ENCODE measurements at places on chromosomes 5 and 9. TPM values are rescaled to one million over a fixed set of nuclear protein-coding genes. Genes with fewer than 3 reads are reported as not detected.

DNA sequence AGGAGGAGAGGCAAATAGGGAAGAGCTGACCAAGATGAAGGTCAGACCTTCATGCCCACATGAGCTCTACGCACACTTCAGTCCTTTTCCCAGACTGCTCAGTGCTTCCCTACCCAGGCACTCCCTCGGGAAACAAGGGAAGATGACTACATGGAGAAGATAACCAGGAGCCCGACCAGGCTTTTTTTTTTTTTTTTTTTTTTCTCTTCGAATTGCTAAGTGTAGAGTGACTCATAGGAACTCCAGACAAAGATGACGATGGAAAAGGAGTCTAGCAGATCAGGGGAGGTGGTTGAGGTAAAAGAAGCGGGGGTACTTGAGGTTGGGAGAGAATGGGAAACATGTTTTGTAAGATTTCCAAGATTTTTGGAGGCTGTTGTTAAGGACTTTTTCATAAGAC, 526.1 kb downstream of the BNC2 start:
- no peak overlapping the region for H3K27ac ChIP-seq
- no peaks in the 10 kb centered on the region for H3K36me3 ChIP-seq
- H3K4me1 ChIP-seq: no peaks in the 10 kb centered on the region
- no peaks in the 10 kb centered on the region for H3K27me3 ChIP-seq
- no peak overlapping the region for H3K4me3 ChIP-seq

The ANKRD18B gene
- 1.0 TPM for total RNA-seq

- H3K4me3 ChIP-seq: no peak overlapping the region
- no peak overlapping the region for H3K27ac ChIP-seq
- no peaks in the 10 kb centered on the region for H3K4me1 ChIP-seq
- DNase-seq: no peak
- H3K27me3 ChIP-seq: no peaks in the 10 kb centered on the region
These were observed 559.3 kb downstream of the RAB3C start for GRCh38 chr5:59142138-59142537.

DNA sequence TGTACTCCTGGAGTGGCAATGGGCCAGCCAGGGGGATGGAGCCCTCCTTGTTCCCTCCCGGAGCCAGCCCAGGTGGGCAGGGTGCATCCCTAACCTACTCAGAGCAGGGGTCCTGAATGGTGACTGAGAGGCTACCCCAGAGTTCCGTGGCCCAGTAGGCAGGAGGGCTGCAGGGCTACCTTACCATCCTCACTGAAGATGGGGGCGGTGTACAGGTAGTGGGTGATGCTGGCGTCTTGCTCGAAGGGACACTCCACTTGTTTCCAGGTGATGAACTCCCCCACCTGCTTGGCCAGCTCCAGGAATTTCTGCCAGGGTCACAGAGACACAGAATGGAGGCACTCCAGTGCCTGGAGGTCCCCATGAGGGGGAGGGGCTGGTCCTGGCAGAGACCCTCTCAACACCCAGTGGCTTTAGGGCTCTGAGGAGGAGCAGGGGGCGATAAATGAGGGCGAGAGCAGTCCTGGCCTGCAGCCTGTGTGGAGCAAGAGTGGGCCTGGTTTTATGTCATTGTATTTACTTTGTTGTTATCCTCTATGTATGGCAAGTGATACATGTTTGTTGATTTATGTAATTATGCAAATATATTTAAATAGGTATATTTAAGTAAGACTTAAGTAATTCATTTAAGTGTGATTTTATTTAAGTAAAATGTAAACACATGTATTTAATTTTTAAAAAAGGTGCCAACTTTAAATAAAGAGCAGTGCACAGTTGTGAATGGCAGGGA, 39.9 kb upstream of the RNF130 start:
- no peak overlapping the region for H3K4me3 ChIP-seq
- H3K4me1 ChIP-seq: no peaks in the 10 kb centered on the region
- no peaks in the 10 kb centered on the region for H3K27me3 ChIP-seq
- no peak for DNase-seq
- no peaks in the 10 kb centered on the region for H3K36me3 ChIP-seq

DNA sequence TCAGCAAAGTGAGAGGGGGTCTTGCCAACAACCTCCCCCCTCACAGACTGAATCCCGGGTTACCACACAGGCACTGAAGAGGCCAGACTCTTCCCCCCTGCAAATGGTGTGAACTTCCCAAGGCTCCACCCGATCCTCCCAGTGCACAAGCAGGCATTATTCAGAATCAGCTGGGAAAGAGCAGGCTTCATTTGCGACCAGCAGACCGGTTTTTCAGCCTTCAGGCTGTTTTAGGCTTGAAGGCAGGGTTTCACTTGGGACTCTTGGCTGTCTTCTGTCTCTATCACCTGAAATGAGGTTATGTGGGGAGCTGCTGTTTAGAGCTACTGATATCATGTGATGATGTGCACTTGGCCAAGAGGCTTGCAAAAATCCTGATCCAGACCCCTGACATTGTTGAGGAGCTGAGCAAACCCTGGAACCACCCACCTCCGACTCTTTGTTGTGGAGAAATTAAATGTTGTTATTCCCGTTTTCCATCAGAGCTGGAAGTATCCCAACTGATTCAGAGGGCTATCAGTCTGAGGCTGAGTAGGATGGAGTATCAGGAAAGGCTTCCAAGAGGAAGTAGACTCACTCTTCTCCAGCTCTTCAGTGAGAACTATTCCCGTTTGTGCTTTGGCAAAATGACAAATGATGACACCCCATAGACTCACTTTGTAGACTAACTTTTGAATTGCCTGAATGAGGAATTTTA, 63.3 kb upstream of the ZFR start:
- peaks cover 13% of the 10 kb centered on the region for H3K4me1 ChIP-seq
- H3K27me3 ChIP-seq: no peaks in the 10 kb centered on the region
- H3K36me3 ChIP-seq: no peaks in the 10 kb centered on the region
- DNase-seq: no peak
- no peak overlapping the region for H3K4me3 ChIP-seq
